T follicular helper cell (primary cell): ENCODE measurements at places on chromosomes 2 and 18.
A peak's percentile ranks its signal among the peaks of the same experiment; 100 is the strongest.

DNA sequence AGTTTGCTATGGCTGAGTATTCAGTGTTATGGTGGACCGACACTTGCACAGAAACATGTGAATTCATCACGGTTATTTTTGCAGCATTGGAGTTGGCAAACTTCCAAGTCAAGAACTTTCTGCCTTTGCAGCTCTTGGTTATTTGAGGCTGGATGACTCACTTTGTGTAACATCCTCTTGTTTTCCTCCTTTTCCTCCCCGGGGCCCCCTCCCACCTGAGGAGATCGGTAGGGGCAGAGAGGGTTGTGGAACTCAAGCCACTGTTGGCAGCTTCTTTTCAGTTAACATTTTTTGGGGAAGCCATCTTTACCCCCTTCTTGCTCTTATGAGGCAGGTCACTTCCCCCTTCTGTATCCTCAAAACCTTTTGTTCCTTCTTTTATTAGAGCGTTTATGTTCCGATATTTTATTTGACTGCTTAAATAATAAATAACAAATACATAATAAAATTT lies 48.6 kb downstream of the DDX1 start:
- DNase-seq: no peak

GRCh38 chr2:207151048-207151447 lies 14.7 kb downstream of the KLF7 start:
- no peak for DNase-seq

DNA sequence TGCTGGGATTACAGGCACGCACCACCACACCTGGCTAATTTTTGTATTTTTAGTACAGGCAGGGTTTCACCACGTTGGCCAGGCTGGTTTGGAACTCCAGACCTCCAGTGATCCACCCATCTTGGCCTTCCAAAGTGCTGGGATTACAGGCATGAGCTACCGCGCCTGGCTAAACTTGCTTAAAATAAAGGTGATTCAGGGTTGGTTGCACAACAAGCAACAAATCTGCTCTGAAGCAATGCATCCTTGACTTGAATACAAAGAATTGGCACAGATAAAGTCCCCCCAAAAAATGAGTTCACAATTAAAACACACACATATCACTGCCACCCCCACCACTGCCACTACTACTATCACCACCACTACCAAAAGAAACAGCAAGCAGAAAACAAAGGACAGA lies 34.9 kb downstream of the CCDC88A start:
- no peak for DNase-seq

DNA sequence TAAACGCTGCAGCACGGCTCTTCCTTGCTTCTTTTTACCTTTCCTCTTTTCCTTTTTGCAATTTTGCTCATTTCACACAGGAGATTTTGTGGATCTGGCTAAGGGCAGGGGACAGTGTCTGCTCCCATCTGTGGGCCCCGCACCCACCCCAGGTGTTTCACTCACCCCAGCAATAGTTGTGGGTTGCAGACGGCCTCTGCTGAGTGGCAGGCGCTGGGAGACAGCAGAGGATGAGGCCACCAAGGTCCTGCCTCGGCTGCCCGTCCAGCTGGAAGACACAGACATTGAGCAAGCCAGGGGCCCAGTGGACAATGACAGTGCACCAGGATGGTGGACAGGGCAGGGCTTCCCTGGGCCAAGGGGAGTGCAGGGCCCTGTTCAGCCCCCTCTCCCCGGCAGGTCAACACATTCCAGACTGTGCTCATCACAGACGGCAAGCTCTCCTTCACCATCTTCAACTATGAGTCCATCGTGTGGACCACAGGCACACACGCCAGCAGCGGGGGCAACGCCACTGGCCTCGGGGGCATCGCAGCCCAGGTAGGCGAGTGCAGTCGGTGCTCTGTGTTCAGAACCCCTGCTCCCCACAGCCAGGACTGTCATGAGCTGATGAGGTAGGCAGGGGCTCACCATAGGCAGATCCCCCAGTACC lies 35.0 kb downstream of the SNED1 start:
- no peak for DNase-seq

DNA sequence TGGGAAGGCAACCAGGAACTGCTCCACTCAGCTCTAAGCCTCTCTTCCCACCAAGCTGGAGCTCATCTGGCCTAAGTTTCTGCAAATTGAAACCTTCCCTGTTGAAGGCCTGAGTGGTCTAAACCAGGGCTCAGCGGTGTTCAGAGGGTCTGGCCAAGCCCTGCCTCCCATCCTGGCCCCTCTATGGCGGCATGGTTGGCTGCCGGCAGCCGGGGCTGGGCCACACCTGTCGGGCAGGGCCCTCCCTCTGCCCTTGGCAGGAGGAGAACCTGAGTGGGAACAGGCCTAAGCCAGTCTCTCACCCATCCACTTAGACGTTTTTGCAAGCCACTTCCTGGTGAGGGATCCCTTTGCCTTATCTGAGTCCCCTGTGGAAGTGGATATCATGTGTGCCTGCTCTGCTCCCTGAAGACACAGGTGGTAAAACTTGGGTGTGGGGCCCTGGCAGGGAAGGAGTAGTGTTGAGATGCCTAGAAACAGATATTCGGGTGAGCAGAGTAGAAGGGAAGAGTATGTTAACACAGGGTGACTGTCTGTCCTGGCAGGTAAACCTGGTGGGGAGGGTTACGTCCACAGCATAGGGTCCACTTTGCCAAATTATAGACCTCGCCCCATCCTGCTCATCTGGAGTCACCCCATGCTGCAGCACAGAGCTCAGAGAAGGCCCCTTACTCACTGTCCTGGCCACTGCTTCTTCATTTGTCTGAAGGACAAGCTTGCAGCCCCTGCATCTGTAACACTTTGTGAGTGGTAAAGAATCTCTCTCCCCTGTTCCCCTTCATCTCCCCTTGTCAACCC lies 63.0 kb upstream of the SIX2 start:
- no peak for DNase-seq

GRCh38 chr18:58638441-58638840 lies 9.6 kb upstream of the ALPK2 start:
- no peak for DNase-seq

DNA sequence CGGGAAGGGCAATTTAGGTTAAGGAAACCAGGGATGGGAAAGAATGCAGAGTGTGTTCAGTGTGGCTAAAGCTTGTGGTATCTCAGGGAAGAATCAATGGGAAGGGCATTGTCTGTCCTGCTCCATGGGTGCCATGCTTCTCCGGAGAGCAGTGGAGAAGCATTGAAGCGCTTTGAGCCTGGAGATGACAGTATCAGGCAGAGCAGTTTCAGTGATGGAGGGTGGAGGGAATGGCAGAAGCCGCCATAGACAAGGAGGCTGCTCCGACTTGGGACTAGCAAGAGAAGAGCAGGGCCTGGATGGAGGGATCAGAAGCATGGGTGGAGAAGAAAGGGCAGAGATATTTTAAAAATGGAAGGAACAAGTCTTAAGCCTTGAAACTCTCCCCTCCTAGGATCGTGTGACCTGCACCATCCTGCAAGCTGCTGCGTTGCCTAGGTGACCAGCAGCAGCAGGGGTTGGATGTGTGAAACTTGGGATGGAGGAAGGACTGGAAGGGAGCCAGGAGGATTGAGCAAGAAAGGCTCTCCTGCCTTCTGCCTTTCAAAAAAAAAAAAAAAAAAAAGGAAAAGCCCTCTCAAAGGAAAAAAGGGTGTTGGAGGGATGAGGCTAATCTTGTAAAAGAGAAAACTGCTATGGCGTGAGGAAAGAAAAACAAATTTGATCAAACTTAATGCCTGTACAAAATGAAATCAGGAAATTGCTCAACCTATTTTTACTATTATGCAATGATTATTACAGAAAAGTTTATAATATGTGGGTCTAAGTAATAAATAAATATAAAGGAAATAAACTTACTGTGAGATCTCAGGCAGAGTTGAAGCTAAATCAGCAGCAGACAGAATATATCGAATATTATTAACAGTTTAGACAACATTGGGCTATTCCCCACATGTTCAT lies 493.8 kb upstream of the NRP2 start:
- DNase-seq: no peak

DNA sequence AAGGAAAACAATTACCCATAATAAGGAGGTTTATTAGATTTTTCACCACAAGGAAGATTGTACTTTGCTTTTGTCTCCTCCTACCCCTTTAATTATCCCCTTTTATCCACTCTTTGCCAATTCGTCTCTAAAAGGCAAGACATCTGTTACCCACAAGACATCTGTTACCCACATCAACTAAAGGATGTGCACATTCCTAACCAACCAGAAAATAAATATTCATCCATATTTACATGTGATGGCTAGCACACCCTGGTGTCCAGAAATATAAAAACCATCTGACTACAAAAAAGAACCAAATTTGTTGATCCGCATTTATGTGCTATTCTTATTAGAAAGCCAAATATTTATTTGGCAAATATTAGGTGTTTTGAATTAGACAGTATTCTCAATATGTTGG lies 35.7 kb downstream of the ACVR1C start:
- no peak for DNase-seq

DNA sequence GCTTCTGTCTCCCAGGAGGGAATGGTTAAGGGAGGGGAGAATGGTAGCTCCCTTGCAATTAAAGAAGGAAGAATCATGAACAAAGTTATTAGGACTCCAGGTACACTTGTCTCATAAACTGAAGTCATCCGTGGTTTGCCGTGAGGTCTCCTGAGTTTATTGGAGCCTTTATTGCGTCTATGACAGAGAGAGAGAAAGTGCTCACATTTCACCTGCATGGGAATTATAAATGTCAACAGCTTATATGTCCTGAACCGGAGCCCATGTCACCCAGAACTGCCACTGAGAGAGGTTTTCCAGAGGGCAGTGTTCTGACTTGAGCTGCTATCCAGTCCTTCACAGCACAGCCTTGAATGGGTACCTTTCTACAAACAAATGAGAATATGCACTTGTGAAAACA lies 104.3 kb downstream of the STPG4 start:
- DNase-seq: no peak

DNA sequence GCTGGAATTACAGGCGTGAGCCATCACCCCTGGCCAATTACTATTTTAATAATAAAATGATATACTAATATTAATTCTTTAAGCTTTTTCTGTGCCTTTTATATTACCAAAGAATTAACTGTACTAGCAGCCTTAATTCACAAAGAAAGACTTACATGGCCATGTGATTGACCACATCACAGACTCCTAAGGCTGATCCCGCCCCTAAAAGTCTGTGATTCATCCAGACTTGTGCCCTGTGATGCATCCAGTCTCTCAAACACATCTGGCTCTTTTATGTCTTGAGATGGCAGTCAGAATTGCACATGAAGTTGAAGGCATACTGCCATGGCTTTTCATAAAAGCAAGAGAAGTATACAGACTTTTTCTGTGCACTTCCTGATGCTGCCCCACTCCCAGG lies 91.7 kb downstream of the DTNA start:
- DNase-seq: no peak

DNA sequence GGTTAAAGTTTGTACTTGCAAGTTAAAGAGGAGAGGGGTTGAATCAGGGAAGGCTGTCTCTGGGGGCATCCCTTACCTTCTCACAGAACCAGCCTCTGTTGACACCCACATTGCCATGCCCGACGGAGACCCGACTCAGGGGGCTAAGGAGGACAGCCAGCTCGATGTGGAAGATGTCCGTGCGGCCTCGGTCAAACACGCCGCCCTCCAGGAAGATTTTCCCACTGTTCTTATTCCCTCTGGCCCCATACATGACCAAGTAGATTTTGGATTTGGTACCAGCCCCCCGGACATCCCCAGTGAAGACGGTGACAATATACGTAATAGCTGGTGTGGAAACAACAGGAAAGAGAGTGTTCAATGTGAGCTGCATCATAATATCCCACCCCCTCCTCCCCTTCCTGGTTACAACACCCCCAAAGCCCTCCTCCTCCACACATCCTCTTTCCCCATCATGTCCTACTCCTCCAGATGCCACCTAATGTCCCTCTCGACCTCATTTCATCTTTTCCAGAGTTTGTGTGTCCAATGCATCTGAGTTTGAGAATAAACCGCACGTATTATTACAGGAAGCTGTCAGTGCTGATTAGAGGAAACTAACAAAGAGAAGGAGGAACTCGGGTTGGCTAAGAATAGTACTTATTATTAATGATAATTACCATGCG lies 55.7 kb downstream of the LOXHD1 start:
- DNase-seq: no peak

DNA sequence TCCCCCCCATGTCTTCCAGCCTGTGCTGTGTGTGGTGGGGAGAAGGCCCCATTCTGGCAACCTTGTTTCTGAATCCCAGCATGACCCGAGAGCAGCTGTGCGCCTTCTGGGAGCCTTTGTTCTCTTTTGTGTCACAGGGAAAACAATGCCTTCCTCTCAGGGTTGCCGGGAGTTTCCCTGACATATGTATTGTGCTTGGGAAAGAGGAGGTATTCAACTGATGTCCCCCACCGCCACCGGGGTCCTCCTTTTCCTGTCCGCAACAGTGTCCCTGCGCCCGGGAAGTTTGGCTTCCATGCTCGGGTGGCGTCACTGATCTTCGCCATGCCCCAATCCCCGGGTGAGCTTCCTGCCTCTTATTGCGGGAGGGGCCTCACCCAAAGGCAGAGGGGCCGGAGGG lies 77.5 kb upstream of the ASB18 start:
- no peak for DNase-seq

GRCh38 chr2:65071499-65072180 lies 15.4 kb downstream of the CEP68 start:
- no peak for DNase-seq

- DNase-seq: peak; percentile 11
Observed at GRCh38 chr2:237581751-237582746, 8.5 kb downstream of the RAB17 start.

GRCh38 chr2:178187861-178188260 lies 6.5 kb upstream of the OSBPL6 start:
- DNase-seq: no peak

GRCh38 chr2:71928734-71929481 lies 218.8 kb downstream of the CYP26B1 start:
- DNase-seq: no peak
